Heart right ventricle (tissue), 16 donors: ENCODE measurements at places on chromosomes 7 and 10. TPM values are rescaled to one million over a fixed set of nuclear protein-coding genes. Genes with fewer than 3 reads are reported as not detected.

GRCh38 chr7:116122972-116123595, 87.3 kb upstream of the TES start:
- H3K4me3 ChIP-seq, result no peak overlapping the region
- no peaks in the 10 kb centered on the region for H3K27me3 ChIP-seq
- no peak for DNase-seq
- no peaks in the 10 kb centered on the region for H3K36me3 ChIP-seq

DNA sequence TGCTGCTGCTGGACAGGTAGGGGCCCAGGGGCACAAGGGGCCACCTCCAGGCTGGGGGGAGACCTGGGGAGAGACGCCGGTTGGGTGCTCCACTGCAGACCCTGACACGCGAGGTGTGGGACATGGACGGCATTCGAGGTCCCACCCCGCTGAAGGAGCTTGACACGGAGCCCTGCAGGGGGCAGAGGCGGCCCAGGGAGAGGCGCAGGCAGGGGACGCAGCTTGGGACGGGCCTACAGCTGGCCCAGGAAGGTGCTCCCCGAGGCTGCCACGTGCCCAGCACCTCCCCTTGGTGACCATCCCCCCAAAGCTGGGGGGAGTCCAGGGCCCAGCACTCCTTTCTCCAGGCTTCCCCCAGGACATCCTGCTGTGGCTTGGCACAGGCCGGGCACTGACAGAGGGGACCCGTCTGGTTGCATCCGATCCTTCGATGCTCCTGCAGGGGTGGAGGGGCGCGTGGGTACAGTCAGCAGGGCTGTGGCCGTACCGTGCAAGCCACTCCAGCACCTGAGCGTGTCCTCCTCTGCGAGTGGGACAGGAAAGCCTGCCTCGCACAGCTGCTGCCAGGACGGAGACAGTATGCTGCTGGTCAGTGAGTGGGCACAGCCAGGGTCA, 174.4 kb downstream of the ELFN1 start:
- no peaks in the 10 kb centered on the region for H3K36me3 ChIP-seq
- no peak for DNase-seq
- H3K4me3 ChIP-seq, result no peak overlapping the region
- no peaks in the 10 kb centered on the region for H3K27me3 ChIP-seq
- no peaks in the 10 kb centered on the region for H3K4me1 ChIP-seq

DNA sequence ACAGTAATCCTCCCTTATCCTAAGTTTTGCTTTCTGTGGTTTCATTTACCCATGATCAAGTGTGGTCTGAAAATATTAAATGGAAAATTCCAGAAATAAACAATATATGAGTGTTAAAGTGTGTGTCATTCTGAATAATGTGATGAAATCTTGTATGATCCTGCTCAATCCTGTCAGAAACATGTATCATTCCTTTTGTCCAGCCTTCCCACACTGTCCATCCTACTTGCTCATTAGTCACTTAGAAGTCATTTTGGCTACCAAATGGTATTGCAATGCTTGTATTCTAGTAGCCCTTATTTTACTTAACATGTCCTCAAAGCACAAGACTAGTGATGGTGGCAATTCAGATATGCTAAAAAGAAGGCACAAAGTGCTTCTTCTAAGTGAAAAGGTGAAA, 1211.2 kb upstream of the SORCS1 start:
- H3K4me1 ChIP-seq, result no peaks in the 10 kb centered on the region
- no peak overlapping the region for H3K4me3 ChIP-seq
- no peaks in the 10 kb centered on the region for H3K27me3 ChIP-seq
- H3K36me3 ChIP-seq, result no peaks in the 10 kb centered on the region
- no peak overlapping the region for H3K27ac ChIP-seq
- no peak for DNase-seq

DNA sequence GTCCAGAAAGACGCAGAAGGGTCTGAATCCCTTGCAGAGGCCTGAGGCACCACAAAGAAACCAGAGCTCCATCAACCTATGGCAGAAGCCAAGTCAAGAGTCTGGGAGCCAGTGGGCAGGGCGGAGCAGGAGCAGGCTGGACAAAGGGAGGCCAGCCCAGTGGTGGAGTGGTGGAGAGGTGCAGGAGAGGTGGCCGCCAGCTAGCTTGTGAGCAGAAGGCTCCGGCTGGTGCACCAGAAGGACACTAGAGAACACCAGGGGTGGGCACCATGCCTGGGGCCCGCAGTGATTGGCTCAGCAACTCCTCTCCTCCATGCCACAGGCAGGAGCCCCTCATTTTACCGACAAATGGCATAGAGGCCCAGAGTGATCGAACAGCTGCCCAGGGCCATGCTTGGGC, 186.6 kb downstream of the GRID1 start:
- no peaks in the 10 kb centered on the region for H3K4me1 ChIP-seq
- no peak overlapping the region for H3K4me3 ChIP-seq
- no peaks in the 10 kb centered on the region for H3K27me3 ChIP-seq
- no peak for DNase-seq
- no peaks in the 10 kb centered on the region for H3K36me3 ChIP-seq

- H3K27me3 ChIP-seq, result no peaks in the 10 kb centered on the region
- DNase-seq, result no peak
- no peak overlapping the region for H3K4me3 ChIP-seq
Observed at GRCh38 chr10:31822616-31823318, 105.9 kb downstream of the ARHGAP12 start.

DNA sequence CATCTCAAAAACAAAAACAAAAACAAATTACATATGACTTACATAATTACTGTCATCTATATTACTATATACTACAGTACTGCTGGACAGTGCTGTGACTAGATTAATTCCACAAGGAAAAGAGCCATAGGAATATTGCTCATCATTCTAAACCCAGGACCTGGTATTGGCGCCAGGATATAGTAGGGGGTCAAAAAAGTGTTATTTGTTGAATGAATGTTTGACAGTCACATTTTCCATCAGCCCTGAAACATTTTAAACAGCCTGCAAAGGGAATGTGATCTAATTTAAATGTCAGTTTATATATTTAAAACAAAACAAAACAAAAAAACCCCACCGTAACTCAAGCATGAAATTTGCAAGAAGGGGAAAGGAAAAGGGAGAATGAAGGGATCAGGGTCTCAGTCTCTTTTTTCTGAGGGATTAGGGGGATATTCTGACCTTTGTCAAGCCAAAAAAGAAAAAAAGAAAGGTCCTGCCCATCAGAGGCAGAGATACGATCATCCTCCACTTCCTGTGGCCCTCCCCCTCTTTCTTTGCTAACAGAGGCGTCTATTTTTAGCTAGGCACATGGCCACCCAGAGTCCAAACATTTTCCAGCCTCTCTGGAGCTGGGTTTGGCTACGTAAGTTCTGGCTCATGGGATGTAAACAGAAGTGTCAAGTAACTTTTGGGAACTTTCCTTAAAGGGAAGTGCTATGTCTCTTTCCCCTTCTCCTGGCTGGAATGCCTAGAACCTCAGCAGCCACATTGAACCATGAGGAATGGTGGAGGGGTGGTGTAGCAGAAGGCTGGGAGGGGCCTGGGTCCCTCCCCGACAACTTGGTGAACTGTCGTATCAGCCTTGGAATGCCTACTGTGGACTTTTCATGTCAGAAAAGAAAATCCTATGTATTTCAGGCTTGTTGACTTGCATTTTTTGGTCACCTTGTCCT, 44.6 kb upstream of the DLG5 start:
- no peaks in the 10 kb centered on the region for H3K27me3 ChIP-seq
- H3K4me1 ChIP-seq, result peaks cover 28% of the 10 kb centered on the region
- peak overlapping the region; percentile 71 for H3K27ac ChIP-seq
- peak; percentile 24 for DNase-seq
- H3K36me3 ChIP-seq, result peaks cover 10% of the 10 kb centered on the region

The WASHC2C gene
- 25.7 TPM for total RNA-seq

The PNLIP gene
- 2.1 TPM for total RNA-seq

The FAM25C gene
- total RNA-seq, result not detected

The GTF2IRD2 gene
- 17.5 TPM for total RNA-seq

The KCNH2 gene
- 70.1 TPM for total RNA-seq
